ENCODE measurements at places on chromosomes 11 and 22. TPM values are rescaled to one million over a fixed set of nuclear protein-coding genes. Genes with fewer than 3 reads are reported as not detected.

MMP13 gene
- total RNA-seq, result not detected

HSPB2 gene
- total RNA-seq, result 43.7 TPM

P4HA3 gene
- not detected for total RNA-seq

CRACR2B gene
- total RNA-seq, result 24.3 TPM

GPHA2 gene
- not detected for total RNA-seq

PATE2 gene
- total RNA-seq, result not detected

ANKK1 gene
- not detected for total RNA-seq

IRAG1 gene
- total RNA-seq, result 5.9 TPM

TMEM121B gene
- 2.2 TPM for total RNA-seq

PLEKHA7 gene
- 18.3 TPM for total RNA-seq

GSTT2 gene
- total RNA-seq, result not detected

DRG1 gene
- total RNA-seq, result 59.3 TPM

PDE2A gene
- 41.2 TPM for total RNA-seq

PRRG4 gene
- total RNA-seq, result 0.57 TPM

MS4A2 gene
- 0.95 TPM for total RNA-seq

ALDH3B2 gene
- total RNA-seq, result not detected

RNF215 gene
- total RNA-seq, result 3.7 TPM

CECR2 gene
- 6.4 TPM for total RNA-seq

OR51I1 gene
- not detected for total RNA-seq

OR2AT4 gene
- total RNA-seq, result not detected

KCNJ4 gene
- 16.0 TPM for total RNA-seq

UBQLNL gene
- 0.24 TPM for total RNA-seq

CBLIF gene
- total RNA-seq, result not detected

SHANK3 gene
- total RNA-seq, result 22.2 TPM

KCNQ1 gene
- 40.0 TPM for total RNA-seq

KRTAP5-1 gene
- total RNA-seq, result not detected

MPZL3 gene
- total RNA-seq, result 2.2 TPM

OR8A1 gene
- not detected for total RNA-seq

IFTAP gene
- total RNA-seq, result 39.7 TPM

MMP3 gene
- total RNA-seq, result not detected
